ENCODE measurements at places on chromosomes 16 and 17. TPM values are rescaled to one million over a fixed set of nuclear protein-coding genes. Genes with fewer than 3 reads are reported as not detected.

NXN gene
- total RNA-seq: 21.0 TPM

MEOX1 gene
- 5.1 TPM for total RNA-seq

GRAP gene
- 0.87 TPM for total RNA-seq

VTN gene
- total RNA-seq: not detected

GRCh38 chr17:14831491-14831890 lies 433.6 kb downstream of the PMP22 start:
- peaks cover 6% of the 10 kb centered on the region for H3K27me3 ChIP-seq
- H3K27ac ChIP-seq: no peak overlapping the region
- H3K4me3 ChIP-seq: no peak overlapping the region
- no peaks in the 10 kb centered on the region for H3K4me1 ChIP-seq

GRCh38 chr17:19390951-19391350 lies 4.0 kb upstream of the MFAP4 start:
- DNase-seq: no peak
- H3K27me3 ChIP-seq: no peaks in the 10 kb centered on the region
- no peaks in the 10 kb centered on the region for H3K36me3 ChIP-seq
- peaks cover 29% of the 10 kb centered on the region for H3K4me1 ChIP-seq
